ENCODE measurements at places on chromosomes 2 and 18.

GRCh38 chr18:47909484-47909883 lies 21.0 kb downstream of the SMAD2 start:
- DNase-seq = no peak

DNA sequence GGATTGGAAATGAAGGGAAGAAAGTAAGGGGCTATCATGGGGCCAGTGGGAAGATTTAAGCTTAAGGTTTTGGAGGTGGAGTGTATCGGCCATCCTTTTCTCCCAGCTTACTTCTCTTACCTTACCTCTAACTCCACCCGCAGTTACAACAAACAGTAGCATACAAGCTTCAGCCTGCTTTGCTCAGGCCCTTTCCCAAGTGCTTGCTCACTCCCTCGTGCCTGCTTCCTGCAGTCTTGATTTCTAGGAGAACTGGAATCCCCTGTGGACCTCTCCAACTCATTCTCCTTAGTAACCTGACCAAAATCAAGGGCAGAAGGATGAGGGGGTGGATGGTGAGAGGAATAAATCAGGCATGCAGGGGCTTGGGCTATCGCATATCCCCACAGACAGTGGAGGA lies 5.8 kb upstream of the LYG2 start:
- no peak for DNase-seq

DNA sequence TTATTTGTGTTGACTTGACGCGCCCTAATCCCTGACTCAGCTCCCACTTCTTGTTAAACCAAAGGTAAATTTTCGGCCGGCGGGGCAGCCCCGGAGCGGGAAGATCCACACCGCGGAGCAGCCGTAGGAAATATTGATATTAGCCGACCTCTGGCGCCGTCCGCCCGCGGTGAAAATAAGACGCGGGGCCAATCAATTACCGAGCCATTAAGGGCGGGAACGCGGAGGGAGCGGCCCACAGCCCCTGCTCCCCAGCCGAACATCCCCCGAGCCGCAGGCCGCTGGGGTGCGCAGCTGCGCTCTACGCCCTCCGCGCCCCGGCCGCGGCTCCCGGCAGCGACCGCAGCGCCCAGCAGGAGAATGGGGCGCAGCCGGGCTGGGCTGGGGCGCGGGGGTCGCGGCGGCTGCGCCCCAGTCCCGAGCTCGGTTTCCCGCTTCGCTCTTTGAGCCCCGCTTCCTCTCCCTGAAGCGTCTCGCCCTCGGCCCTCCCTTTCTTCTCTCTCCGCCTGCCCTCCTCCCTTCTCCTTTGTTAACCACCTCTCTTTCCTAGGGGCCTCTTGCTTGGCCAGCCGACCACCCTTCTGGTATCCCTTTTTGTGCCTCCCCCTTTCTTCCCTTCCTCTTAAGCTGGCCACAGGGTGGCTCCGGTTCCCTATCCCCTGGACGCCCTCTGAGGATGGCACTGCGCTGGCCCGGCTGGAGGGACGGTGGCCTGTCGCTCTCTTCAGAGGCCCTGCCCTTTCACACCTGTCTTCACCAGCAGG lies 40.9 kb downstream of the CELF4 start:
- no peak for DNase-seq

- no peak for DNase-seq
These were observed 198.0 kb downstream of the ANKRD30B start for GRCh38 chr18:14945984-14946383.

All from activated CD8-positive, alpha-beta memory T cell treated with anti-CD3 and anti-CD28 coated beads for 1 hour (primary cell).